ENCODE measurements at places on chromosomes 16 and 17. TPM values are rescaled to one million over a fixed set of nuclear protein-coding genes. Genes with fewer than 3 reads are reported as not detected.
A peak's percentile ranks its signal among the peaks of the same experiment; 100 is the strongest.

DNA sequence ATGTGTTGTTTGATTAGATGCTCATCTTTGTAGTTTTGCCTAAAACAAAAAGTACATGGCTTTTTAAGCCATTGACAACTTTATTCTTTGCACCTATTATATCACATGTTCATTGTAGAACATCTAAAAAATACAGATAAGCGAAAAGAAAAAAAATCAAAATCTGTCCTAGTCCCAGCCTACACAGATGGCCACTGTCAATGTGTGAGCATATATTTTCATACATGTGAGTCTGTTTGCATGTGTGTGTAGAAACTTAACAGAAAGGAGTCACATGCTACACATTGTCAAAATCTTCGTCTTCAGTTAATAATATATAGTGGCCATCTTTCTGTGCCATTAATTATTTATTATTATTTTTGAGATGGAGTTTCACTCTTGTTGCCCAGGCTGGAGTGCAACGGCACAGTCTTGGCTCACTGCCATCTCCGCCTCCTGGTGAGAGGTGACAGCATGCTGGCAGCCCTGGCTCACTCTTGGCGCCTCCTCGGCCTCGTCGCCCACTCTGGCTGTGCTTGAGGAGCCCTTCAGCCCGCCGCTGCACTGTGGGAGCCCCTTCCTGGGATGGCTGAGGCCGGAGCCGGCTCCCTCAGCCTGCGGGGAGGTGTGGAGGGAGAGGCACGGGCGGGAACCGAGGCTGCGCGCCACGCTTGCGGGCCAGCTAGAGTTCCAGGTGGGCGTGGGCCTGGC lies 68.5 kb upstream of the AMZ2 start:
- DNase-seq, result no peak

- DNase-seq, result peak; percentile 95
These were observed 889 bp upstream of the ZNF423 start for GRCh38 chr16:49856672-49857330.

The TNFRSF13B gene
- total RNA-seq, result 0.21 TPM

The TP53TG3C gene
- not detected for total RNA-seq

- no peak for DNase-seq
These were observed 4.7 kb downstream of the PLEKHG4 start for GRCh38 chr16:67283826-67284555.

All from H7 (cell line).